ENCODE measurements at places on chromosomes 12 and 14.

- DNase-seq: no peak
These were observed 55.0 kb downstream of the PAX9 start for GRCh38 chr14:36716614-36717184.

GRCh38 chr12:128830505-128830893 is 6.7 kb upstream of the SLC15A4 start:
- no peak for DNase-seq

DNA sequence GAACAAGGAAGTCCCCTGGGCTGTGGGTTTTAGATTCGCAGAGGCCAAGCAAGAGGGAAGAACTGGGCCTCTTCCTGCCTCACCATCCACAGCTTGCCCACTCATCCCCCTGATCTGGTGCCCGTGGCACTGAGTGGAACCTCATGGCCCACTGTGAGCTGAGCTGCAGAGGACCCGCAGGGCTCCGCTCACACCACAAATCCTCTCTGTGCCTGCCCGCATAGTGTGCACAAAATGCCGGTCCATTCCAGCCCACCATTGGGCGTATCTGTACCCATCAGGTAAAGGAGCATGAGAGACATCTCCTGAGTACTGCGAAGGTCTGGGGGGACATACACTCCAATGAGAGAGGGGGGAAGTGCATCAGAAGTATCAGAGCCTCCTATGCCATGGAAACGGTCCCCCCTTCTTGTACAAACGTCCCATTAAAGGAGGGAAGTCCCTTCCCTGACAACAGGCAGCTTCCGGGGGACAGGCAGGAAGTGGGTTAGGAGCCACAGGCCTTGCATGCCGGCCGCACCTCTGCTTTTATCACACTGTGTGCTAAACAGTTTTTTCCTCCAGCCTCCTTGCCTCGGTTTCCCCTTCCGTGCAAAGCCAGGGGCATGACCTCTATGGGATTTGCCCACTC is 309.4 kb upstream of the DIO3 start:
- DNase-seq: no peak

- DNase-seq: no peak
These were observed 962.5 kb downstream of the DIO2 start for GRCh38 chr14:79248771-79249170.

- no peak for DNase-seq
These were observed 37.3 kb downstream of the SIX4 start for GRCh38 chr14:60686865-60687264.

GRCh38 chr12:80643961-80644360 is 63.5 kb upstream of the MYF6 start:
- DNase-seq: no peak

DNA sequence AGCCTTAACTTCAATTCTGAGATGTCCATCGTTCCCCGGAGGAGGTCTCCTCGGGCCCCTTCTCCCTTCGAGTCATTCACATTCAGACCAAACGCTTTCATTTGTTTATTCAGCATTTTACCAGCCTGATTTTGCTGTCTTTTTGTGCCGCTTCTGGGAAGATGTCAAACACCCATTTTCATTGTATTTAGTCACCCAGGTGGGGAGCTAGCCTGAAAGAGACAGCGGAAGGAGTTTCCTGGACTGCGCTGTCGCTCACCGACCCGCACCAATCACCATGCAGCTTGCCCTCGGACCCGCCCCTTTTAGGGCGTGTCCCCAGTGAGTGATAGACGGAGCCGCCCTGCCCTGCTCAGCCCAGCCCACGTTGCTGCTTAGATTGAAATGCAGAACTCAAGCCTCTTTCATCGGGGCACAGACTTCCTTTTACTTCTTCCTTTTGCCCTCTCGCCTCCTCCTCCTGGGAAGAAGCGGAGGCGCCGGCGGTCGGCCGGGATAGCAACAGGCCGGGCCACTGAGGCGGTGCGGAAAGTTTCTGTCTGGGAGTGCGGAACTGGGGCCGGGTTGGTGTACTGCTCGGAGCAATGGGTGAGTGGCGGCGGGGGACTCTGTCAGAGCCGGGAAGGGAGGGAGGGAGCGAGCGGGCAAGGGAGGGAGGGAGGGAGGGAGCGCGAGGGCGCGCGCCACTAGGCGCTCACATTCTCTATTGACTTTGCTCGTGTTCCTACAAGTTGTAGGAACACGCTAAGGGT is at the start of gene PAX9:
Gene PAX9, plus strand, starts transcription at position 355 of the 752 bp plus-strand sequence. Its CDS starts 230 bp downstream, at position 585.
- DNase-seq: peak; percentile 96

- no peak for DNase-seq
These were observed 48.3 kb upstream of the TMEM263 start for GRCh38 chr12:106907411-106907810.

DNA sequence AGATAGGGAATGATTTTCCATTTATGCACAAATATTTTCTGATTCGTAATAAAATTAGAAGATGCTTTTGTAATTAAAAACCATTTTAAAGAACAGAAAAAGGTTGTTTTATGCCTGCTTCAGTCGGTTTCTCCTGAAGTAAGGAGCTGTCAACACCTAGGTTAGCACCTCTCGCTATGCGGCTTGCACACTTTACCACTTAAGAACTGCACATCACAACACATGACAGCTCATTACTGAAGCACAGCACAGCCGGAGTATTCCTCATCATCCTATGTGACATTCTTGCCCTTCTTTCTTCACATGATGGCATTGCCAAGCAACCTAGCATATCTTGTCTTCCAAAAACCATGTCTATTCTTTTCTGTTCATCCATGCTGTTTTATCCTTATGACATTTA is 5.4 kb upstream of the WIF1 start:
- no peak for DNase-seq

DNA sequence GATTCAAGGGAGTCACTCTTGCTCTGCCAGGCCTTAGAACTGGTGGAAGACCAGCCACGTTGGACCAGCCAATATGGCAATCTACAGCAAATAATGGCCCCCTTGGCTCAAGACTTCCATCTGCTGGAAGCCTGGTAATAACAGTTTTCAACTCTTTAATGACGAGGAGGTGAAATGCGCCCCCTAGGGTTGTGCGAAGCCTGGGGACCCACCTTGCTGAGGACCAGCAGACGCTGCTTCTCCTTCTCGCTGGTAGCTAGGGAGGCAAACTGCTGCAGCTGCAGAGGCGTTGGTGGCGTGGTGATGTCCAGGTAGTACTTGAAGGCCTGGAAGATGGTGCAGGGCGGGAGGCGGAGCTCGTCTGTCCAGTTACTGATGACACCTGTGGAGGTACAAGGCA is 41.5 kb upstream of the FBXO21 start:
- no peak for DNase-seq

GRCh38 chr14:56751471-56751870 is 58.8 kb downstream of the OTX2 start:
- no peak for DNase-seq

GRCh38 chr12:16385782-16386646 is 38.6 kb downstream of the MGST1 start:
- peak; percentile 88 for DNase-seq

DNA sequence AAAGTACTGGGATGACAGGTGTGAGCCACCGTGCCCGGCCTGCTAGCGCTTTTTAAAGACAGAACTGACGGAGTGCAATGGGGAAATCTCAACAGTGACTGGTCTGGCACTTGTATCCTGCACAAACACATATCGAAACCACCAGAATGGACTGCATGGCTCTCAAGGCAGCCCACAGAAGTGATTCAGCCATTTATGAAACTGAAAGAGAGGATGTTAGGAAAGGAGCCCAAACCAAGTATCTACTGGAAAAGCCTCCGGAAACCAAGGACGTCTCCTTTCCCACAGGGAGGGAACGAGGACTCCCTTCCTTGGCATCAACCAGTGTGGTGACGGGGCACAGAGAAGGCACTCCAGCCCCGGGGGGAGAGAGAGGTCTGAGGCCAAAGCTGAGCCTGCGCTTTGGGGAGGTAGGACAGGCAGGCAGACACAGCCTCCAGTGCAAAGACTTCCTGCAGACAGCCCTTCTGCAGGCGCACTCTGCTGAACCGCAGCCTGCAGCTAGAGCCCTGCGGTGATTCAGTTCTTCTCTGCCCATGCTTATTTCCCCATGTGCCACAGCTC is 16.5 kb downstream of the SLC15A4 start:
- no peak for DNase-seq

GRCh38 chr12:45354399-45354798 is 138.5 kb downstream of the ANO6 start:
- DNase-seq: no peak

DNA sequence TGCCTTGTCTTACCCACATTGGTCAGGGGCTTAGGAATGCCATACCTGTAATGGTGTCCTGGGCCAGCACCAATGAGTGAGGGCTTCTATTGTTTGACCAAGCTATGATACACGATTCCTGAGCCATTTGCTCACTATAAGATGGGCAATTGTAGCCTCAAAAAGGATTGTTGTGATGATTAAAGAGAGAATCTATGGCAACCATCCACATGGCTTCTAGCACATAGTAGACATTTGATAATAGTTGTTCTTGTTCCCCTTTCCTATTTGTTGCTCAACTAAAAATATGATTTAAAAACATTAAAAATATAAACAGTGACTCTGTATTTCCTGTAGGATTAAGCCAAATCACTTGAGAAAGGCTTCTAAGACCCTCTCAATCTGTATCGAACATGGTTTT is 366.1 kb downstream of the PCNX1 start:
- DNase-seq: no peak

DNA sequence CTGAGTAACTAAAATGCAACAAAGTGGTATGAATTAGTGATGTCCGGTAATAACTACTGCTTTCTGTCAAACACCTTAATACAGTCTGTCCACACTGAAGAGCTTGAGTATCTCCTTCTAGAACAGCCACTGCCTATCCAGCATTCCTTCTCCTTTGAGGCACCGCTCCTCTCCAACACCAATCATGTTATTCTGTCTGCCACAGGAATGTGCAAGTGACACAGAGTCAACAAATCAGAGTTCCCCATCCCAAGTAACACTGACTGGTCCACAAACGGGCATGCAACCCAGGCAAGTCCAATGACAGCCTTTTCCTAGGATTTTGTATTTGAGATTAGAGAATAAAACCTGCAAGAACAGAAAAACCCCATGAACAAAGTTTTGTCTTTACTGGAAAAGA is 3.8 kb downstream of the GXYLT1 start:
- no peak for DNase-seq

DNA sequence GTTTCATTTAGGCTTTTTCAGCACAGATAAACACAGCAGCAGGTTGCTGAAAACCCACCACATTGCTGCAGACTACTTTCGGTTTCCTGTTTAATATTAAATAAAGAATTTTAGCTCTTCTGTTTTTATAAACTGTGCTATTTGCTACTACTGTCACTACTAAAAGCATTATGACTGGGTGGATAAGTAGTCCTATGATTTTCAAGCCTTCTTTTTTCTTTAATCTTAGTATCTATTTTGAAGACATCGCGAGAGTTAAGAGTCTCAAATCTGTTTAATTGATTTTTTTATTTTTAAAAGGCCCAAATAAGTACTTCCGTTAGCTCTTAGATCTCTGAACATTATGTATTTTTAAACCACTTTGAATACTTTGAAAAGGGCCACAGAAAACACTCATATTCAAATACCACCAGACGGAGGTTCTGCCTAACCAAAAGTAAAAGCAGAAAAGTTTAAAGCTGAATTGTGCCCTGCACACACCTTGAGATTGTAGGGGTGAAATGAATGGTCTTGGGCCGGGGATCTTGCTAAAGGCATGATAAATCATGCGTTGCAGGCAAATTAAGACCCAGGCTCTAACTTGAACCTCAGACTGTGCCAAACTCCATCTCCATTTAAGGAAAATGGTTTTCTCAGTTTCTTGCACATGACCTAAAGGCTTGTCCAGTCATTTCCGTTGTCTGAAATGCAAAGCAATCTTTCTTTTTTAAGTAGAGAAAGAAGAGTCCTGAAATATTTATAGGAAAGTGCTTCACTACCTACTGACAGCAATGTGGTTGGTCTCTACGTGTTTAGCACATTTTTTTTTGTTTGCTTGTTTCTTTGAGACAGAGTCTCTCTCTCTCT is 13.6 kb upstream of the FOXN3 start:
- DNase-seq: no peak

GRCh38 chr12:75781532-75782046 is 250.0 kb downstream of the PHLDA1 start:
- no peak for DNase-seq

DNA sequence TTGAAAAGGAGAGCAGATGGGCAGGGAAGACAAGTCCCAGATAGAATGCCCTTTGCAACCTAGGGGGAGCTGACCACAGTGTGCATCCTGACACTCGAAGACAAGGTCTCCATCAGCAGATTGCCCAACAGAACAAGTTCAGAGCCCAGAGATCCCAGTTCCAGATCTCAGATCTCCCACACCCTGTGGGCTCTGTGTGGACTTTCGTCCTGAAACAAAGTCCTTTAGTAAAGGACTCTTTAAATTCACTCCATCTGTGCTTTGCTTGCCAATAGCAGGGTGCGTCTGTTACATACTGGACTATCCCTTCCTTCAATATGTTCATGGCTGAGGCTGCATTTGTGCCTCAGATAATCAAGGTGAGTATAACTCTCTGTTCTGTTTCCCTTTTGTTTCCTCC is 8.7 kb upstream of the C1RL start:
- no peak for DNase-seq

GRCh38 chr12:47359310-47360092 is 279.7 kb upstream of the AMIGO2 start:
- DNase-seq: no peak

DNA sequence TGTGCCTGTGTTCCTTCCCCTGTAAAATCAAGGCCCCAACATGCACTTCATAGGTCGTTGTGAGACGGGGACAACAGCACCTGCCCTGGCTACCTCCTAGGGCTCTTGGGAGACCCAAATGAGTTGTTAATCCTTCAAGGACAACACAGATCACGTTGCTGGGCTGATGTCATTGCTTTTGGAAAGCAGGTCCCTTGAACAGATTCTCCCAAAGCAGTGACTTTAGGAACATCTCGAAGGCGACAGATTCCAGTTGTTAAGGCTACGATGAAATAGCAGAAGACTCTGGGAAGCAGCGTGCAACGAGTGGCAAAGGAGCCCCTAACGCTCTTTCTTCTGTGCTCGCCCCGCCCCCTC is 26.2 kb upstream of the MAP1LC3B2 start:
- peak; percentile 72 for DNase-seq

- DNase-seq: no peak
These were observed 73.3 kb upstream of the USP44 start for GRCh38 chr12:95624589-95624988.

- no peak for DNase-seq
These were observed 6.8 kb upstream of the ATG14 start for GRCh38 chr14:55418411-55418810.

DNA sequence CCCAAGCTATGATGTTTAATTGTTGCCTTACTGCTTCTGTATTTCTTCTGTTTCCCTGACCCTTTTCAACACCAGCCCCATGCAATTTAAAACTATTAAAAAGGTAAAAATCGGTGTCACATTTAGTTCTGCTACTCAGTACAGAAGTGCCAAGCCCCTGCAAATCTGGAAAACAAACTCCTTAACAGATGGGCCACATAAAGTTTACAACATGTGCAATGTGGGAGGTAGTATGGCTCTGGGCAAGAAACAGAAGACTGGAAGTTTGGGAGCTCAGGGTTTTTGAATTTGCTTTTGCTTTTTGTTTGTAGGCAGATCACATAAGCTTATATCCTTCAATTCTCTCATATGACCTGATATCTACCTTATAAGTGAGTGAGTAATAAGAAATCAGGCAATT is 404.0 kb upstream of the ATP2B1 start:
- no peak for DNase-seq
